ENCODE measurements at places on chromosomes 11 and 22.

DNA sequence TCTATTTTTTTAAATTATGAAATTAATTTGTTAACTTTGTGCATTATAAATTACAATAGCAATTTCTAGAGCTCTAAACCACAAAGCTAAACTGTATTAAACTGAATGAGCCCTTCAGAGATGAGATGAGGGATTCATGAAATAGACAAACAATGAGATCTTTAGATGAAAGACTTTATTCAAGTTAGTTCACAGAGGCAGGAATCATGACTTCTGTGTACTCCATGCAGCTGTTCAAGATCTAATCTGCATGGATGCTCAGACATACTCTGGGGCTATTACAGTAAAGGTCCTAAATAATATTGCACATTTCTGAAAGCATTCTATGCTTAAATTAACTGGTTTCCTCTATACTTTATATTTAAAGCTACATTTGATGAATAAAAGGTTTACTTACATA is 122.7 kb downstream of the FCHSD2 start:
- DNase-seq: no peak

DNA sequence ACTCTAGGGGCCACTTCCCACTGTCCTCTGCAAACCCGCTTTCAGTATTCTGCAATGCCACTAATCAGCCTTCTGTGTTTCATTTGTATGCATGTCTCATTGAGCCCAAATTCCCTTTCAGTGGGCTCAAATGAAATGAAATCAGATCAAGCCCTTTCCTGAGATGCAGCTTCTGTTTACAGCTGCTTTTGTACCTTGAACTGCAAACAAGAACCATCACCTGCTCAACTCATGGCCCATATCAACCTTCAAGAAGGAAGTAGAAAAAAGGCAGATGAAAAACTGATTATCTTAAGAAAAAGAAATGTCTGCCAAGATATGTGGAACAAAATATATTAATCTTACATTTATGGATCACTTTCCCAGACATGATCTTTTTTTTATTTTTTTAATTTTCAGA is 141.1 kb upstream of the ARHGAP42 start:
- DNase-seq: no peak

DNA sequence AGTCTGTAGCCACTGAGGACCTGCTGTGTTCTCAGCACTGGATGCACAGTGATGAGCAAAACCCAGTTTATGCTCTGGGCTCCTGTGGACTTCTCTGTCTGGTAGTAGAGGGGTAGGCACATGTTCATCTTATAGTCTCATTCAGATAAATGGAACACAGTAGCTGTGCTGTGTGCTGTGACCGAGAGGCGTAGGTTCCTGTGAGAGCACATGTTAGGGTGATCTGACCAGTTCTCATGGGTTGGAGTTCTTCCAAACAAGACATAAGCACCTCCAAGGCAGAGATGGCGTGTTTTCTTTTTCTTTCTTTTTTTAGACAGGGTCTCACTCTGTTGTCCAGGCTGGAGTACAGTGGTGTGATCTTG is 154.8 kb upstream of the RASSF10 start:
- no peak for DNase-seq

GRCh38 chr11:65435981-65436411 is 13.4 kb downstream of the NEAT1 start:
- no peak for DNase-seq

DNA sequence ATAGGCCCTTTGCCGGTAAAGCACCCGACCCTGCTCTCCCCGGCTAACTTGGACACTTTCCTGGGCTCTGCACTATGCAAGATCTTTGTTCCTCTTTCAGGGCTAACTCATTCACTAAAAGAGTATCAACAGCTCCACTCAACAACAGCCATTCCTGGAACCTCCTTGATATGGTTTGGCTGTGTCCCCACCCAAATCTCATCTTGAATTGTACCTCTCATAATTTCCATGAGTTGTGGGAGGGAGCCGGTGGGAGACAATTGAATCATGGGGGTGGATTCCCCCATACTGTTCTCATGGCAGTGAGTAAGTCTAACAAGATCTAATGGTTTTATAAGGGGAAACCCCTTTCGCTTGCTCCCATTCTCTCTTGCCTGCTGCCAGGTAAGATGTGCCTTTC is 330.0 kb downstream of the TENM4 start:
- no peak for DNase-seq

GRCh38 chr11:650482-650881 is 13.4 kb downstream of the DRD4 start:
- DNase-seq: no peak

DNA sequence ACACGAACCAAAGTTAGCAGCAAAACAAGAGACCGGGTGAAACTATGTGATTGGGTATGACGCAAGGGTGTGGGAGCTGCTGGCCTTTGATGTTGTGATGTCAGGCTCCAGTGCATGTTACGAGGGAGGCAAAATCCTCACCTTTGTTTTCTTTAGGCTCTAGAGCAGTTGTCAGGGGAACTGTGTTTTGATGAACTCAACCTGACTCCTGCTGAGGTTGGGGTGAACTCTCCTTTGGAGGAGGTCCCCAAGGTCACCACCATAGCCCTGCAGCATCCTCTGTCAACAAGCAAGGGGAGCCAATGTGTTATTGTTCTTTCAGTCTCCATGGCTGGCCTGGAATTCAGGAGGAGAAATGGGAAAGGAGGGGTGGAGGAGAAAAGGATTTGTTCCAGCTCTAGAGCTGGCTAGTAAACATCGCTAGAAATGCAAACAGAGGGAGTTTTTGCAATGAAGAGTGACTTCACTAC is 33.8 kb downstream of the RASSF10 start:
- no peak for DNase-seq

- DNase-seq: no peak
Observed at GRCh38 chr11:66330931-66331330, 5.3 kb downstream of the RIN1 start.

DNA sequence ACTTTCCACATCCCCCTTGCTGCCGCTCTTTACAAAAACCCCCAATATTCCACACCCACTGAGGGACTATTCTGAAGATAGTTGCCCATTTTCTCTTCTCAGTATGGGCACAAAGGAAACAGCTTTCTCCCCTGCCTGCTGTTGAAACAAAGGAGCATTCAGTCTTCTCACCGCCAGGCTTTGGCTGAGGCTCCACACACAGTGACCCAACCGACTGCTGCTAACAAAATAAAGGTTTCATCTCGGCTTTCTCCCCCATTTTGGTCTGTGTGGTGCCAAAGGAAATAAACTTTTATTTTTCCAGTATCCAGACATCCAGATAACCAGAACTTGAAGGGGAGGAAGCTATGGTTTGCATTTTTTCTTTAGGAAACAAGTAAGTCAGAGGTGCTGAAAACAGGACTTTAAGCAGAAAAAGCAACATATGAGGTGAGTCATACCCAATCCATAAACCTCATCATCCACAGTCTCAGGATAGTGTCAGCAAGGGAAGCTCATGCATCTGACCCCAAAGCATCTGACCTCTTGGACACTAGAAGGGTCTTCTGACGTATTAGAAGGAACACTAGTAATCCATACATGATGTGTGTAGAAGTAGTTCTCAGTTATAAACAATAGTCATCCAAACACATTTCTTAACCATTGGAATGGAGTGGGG is 6.4 kb downstream of the CLMP start:
- no peak for DNase-seq

Measured in NCI-H1105 (cell line).